ENCODE measurements at places on chromosomes 6 and 20.

DNA sequence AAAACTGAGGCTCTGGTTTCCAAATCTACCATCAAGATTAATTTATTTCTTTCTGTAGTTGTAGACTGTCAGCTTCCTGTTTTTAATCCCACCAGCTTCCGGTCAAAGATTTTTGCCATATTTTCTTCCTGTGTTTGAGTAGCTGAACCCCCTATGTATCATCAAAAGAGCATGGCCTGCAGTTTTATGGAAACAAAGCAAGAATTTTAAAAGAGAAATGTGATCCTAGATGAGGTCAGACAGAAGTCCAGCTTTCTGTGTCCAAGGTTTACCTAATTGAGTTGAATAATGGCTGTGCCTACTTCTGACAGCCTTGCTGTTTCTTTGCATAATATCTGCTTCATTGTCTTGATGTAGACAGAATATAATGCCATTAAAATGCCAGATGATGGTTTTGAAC, 163.7 kb downstream of the CARMIL1 start:
- DNase-seq, result no peak

- no peak for DNase-seq
These were observed 111.1 kb downstream of the UST start for GRCh38 chr6:148857798-148858390.

- DNase-seq, result no peak
These were observed 67.2 kb downstream of the DTNBP1 start for GRCh38 chr6:15595461-15596173.

- no peak for DNase-seq
These were observed 61.1 kb upstream of the TGM3 start for GRCh38 chr20:2234598-2235191.

DNA sequence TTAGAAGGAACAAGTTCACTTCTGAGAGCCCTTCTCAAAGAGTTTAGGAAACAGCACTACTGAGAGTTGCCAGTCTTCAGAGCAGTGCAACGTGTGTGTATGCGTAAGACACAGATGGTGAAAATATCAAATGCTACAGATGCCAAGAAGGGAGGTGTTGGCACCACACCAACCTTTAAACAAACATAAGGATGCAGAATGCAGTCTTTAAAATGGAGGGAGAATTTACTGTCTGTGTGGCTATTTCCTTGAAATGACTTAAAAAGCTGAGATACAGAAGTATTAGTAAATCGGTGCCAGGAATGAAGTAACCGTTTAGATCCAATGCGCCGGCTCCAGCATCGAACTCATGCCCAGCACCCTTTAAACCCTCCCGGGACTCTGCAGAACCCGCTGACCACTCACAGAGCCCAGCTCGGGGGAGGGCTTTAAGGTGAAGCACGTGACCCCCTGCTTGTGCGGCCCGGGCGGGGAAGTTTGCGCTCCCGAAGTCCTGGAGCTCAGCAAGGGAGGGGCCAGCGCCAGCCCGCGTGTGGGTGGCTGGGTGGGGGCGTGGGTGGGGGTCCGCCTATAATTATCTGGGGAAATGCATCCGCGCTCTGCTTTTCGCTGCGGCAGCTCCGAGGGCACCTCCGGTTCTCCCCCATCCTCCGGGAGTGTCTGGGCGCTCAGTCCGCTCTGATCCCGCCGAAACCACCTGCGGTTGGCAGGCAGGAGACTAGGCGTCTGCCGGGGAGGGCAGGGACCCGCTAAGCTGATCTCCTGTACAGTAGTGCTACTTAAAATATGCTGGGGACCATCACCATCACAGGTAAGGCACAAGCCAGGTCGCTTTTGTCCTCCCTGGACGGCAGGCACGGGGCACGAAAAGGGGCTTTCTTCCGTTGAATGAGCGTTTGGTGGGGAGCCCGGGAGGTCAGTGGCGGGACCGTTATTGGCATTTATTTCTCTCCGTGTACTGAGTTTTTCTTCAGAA, 66.0 kb downstream of the ZBTB2 start:
- no peak for DNase-seq

- DNase-seq, result no peak
These were observed 3.5 kb downstream of the DLGAP4 start for GRCh38 chr20:36309643-36310042.

- no peak for DNase-seq
These were observed 17.9 kb downstream of the RALGAPA2 start for GRCh38 chr20:20694591-20694990.

DNA sequence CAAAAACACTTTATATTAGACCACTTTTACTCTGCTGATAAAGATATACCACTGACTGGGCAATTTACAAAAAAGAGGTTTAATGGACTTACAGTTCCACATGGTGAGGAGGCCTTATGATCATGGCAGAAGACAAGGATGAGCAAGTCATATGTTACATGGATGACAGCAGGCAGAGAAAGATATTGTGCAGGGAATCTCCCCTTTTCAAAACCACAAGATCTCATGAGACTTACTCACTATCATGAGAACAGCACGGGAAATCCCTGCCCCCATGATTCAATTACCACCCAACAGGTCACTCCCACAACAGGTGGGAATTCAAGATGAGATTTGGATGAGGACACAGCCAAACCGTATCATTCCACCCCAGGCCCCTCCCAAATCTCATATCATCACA, 1383.8 kb upstream of the MAP3K7 start:
- DNase-seq, result no peak

DNA sequence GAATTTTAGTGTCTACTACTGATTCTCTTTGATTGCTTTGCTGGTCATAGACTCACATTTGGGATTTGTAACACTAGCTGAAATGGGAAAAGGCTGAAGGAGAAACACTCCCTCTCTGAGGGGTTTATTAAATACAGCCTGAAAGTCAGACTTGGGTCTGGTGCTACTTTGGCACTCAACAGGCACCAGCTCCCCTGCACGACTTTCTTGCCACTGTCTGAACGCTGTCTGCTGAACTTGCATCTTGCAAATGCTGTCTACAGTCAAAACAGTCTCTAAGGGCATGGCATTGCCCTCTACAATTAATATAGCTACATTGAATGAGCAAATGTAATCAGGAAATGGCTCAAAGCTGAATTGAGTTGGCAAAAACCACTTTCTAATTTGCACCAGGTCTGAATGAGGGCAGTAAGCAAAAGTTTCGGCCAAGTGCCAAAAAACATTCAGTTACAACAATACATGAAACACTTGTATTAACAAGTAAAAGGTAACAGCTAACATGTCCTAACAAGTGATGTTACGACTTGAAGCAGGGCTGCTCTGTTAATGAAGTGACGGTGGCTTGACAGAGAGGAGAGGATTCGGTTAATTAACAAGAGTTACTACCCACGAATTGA, 119.5 kb downstream of the FOXC1 start:
- no peak for DNase-seq

DNA sequence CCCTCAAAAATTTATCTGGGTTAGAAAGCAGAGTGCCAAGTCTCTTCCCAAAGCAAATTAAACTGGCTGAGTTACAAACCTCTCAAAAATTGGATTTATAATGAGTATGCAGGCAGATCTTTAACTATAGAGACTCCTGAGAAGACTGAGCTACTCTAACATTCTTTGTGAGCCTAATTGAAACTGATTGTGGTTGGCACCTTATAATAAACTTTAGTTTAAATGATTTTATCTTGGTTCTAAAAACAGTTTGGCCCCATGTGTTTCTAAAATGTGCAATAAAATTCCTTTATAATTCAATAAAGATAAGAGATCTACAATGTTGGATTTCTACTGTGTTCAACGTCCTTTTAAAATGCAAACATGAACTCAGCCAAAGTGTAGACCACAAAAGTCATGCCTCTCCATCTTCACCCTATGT, 480.2 kb upstream of the RNF217 start:
- no peak for DNase-seq

DNA sequence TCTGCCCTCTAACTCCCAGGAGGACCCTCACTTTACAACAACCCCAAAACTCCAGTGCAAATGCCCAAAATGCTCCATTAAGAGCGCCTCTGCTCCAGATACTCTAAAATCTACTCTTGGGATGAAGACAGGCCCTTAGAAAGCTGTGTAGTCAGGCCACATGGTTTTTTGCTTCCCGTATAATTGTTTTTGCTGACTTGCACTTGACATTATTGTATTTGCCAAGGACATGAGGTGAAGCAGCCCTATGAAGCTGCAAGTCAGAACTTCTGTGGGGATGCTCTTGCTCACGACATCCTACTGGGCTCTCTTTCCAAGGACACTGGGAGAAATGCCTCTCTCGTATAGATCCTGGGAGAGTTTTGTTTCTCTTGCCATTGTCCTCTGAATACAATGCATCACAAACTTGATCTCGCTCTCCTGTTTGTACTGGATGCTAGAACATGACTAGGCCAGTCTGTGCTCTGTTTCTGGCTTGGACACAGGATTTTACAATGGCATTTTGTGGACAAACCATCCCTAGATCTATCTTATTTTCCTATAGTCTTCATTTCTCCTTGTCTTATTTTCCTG, 177.2 kb upstream of the DTNBP1 start:
- DNase-seq, result no peak

DNA sequence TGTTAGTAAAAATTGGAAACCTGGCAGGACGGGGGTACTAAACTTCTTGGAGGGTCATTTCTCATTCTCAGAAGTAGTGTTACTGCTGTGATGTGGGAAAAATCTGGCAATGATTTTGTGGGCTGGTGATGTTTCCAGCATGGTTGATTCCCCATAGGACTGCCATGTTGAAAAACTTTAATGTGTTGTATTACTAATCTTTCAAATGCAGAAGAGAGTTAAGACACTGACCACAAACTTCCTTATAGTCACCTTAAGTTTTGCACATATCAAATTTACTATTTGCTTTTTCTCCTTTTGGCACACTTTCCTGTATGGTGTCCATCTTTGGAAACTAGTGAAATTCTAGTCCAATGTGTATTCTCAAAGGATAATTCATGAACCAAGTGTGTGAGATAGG, 236.2 kb upstream of the TAB2 start:
- DNase-seq, result no peak

- no peak for DNase-seq
These were observed 72.5 kb downstream of the PREP start for GRCh38 chr6:105330364-105330763.

- DNase-seq, result no peak
These were observed 55.8 kb downstream of the PLAGL1 start for GRCh38 chr6:143952060-143952778.

- DNase-seq, result no peak
These were observed 25.4 kb downstream of the FKBP1A start for GRCh38 chr20:1367479-1367878.

DNA sequence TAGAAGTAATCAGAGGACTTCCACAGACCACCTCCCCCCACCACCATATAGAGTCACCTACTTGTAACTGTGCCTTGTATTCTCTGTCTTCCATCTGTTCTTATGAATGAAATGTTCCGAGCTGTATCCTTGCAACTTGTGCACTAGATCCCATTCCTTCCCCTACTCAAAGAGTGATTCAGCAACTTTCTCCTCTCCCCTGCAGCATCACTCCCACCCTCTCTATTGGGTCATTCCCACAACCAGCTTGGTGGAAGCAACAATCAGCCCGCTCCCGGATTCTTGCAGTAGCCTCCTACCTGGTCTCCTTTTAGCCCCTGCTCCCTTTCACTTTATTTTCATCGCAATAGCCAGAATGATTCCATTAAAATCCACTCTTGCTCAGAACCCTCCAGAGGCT, 34.9 kb upstream of the REV3L start:
- no peak for DNase-seq

- DNase-seq, result no peak
These were observed 109.4 kb downstream of the SYNDIG1 start for GRCh38 chr20:24578567-24579415.

- no peak for DNase-seq
These were observed 5.9 kb downstream of the RNASET2 start for GRCh38 chr6:166950443-166950821.

DNA sequence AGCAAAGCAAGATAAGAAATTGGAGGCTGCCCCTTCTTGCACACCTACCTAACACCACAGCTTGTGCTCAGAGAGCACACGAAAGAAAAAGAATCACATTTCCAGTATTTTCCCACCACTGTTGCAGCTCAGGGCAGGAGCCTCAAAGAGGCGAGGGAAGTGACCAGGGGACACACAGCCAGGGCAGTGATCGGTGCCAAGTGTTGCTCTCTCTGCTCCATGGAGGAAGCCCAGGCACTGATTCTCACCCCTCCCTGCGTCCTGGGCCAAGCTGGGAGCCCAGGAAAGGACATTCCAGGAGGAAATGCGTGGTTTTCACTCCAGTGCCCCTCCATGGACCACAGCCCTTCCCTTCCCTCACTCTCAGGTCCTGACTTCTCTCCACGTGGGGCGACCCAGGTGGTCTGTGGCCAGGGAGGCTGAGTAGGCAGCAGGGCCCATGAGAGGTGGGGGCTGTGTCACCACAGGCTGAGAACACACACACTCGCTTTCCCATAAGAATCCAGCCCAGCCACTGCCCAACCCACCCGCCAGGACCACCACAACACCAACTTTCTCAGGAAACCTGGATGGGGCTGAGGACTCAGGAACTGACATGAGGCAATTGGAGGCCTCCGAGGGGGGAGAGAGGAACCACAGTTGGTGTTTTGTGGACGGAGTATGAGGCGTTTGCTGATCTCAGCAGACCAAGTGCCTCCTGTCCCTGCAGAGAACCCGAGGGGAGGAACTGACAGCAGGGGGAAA, 81.7 kb upstream of the MAFB start:
- DNase-seq, result no peak

DNA sequence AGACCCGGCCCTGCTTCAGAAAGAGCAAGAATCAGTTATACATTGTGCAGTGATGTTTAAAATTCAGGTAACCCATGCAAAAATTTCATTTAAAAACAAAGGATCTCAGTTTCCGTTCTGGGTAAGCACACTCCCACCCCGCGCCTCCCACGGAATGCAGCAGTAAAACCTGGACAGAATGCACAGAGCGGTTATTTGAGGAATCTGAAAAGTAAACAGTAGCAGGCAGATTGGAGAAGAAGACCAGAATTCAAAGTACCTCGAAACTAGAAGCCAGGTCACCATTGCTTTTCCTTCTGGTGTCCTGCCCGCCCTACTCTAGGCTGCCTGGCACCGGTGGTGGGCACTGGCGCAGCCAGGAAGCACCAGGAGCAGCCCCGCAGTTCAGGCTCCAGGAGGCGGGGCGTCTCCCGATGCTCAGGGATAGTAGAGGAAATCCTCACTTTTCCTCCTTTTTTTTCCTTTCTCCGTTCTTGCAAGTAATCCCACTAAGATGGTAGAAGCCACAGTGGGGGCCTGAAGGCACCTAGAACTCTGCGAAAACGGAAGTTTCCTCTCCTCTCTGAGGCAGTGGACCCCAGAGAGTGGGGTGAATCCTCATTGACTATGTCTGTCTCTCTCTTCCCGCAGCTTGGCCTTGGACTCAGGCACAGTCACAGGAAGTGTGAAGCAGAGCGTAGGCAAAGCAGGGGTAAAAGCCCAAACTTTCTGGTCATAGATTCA, 28.3 kb downstream of the METTL24 start:
- DNase-seq, result no peak
